NCI-H69 (cell line): ENCODE measurements at places on chromosomes 2 and 18.

DNA sequence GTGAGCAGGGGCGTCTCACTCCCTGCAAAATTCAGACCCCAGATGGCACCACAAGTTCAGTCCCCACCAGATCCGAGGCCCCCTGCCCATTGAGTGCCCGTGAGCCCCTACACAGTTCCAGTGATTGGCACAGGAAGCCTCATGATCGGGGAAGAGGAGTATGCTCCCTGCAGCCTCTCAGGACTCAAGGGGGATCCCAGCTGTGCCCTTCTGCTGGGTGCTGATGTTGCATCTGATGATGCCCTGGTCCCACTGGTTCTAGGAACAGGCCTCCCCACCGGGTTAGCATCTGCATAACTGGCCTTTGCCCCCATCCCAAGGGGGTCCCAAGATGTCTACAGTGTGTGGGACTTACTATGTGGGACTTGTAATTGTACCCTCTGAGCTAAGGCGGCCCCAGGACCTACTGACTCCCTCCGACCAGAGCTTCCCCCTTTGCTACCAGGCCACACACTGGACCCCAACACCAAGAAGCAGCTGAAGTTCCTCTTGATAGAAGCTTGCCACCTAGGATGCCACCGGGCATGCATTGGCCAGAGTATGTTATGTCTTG is 8.6 kb downstream of the ALPG start:
- no peak for DNase-seq

GRCh38 chr2:53782676-53783075 is 4.1 kb downstream of the ASB3 start:
- DNase-seq, result no peak

- no peak for DNase-seq
These were observed 102.5 kb downstream of the DPP4 start for GRCh38 chr2:161971551-161971950.

GRCh38 chr2:8000870-8001269 is 681.0 kb upstream of the ID2 start:
- no peak for DNase-seq

DNA sequence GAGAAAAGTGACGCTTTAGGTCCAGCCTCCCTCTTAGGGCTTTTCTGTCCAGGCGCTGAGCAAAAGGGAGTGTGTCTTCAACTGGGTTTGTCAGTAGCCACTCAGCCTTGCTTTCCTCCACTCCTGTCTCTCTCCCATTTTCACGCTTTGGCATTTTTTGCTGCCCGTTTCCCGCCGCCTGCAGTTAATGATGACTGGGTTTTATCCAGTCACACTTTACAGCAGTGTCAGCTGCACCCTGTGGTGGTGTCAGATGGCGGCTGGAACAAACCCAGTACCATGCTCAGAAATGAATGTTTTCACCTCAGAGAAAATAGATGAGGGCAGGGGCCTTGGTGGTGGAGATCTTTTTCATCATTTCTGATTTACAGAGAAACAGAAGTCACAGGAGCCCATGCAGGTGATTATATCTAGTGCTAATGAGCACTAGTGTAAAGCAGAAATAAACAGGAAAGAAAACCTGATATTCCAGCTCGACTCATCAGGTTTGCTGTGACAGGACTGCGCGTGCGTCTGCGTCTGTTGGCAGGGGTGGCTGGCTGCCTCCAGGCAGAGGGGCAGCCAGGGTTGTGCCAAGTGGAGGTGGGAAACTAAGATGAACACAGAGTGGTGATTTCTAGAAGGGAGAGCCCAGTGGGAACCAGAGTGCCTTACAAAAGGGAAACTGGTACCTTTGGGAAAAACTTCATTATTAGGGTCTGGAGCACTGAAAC is 139.9 kb downstream of the TANC1 start:
- no peak for DNase-seq

GRCh38 chr2:177165721-177166711 is 46.6 kb upstream of the HNRNPA3 start:
- peak; percentile 78 for DNase-seq

- DNase-seq, result no peak
These were observed 94.1 kb upstream of the OTOS start for GRCh38 chr2:240234503-240234951.

- DNase-seq, result peak; percentile 1
These were observed 27.9 kb downstream of the RIF1 start for GRCh38 chr2:151437630-151438029.

GRCh38 chr18:49959176-49959575 is 145.8 kb upstream of the ACAA2 start:
- DNase-seq, result no peak

GRCh38 chr2:188852772-188853171 is 121.4 kb upstream of the COL3A1 start:
- peak; percentile 31 for DNase-seq

- DNase-seq, result no peak
These were observed 115.7 kb upstream of the CTDP1 start for GRCh38 chr18:79563949-79564348.

DNA sequence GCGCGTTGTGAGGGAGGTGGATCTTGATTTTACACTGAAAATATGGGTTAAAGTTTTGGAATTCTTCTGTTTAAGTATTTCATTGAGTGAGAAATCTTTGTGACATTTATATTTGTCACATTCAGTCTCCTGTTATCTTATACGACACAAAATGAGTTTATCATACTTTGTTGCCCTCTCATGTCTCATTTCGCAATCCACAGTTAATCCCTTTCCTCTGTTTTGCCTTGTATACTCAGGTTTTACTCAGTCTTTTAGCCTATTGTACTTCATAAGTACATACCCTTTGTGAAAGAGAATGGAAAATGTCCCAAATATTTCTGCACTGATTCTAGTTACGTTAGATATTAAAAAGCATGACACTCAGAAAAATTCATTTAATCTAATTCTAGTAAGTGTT is 142.7 kb downstream of the ATP9B start:
- DNase-seq, result no peak

DNA sequence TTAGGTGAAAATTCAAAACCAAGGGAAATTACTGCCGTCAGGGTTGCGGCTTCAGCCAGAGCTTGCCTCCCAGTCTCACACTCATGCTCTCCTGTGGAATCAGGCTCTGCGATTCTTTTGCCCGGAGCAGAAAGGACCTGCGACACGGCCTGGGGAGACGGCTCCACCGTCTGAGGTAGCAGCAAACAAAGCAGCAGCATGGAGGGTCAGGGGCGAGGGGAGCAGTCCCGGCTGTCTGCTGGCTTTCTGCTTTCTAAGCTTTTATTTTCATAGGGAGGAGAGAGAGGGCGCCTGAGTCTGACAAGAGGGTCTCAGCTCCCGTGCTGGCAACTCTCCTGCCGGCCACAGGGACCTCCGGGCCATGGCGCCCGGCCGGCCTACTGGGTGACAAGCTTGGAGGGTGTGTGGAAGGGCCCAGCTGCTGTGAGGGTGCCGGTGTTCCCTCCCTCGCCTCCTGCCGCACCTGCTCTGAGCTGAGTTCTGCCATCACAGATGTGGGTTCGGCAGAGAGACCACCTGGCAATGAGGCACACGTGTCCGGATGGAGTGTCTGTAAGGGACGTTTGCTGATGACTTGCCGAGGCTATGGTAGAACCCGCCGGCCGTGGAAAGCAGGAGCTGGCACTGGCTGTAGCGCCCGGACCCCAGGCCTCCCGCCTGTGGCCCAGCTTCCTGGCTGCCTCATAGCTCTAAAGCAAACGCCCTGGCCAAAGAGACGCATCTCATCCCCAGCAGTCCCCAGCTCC is 66.2 kb upstream of the CTDP1 start:
- no peak for DNase-seq

- no peak for DNase-seq
These were observed 288.0 kb downstream of the NDUFA10 start for GRCh38 chr2:239737144-239737463.

DNA sequence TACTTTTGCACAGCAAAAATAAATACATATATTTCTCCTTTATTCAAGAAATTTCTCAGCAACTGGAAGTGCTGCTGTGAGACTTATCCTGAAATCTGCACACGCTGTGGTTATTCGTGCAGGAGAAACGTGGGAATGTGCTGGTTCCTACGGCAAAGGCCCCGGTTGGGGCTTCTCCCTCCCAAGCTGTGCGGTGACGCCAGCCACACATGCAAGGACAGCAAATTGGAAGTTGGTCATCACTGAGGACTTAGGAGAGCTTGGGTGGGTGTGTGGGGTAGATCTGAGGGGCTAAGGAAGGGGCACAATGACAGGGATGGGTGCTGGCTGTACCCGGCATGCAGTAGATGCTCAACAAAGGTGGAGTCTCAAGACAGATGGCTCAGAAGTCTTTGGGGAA is 16.5 kb upstream of the MTCL1 start:
- peak; percentile 40 for DNase-seq

DNA sequence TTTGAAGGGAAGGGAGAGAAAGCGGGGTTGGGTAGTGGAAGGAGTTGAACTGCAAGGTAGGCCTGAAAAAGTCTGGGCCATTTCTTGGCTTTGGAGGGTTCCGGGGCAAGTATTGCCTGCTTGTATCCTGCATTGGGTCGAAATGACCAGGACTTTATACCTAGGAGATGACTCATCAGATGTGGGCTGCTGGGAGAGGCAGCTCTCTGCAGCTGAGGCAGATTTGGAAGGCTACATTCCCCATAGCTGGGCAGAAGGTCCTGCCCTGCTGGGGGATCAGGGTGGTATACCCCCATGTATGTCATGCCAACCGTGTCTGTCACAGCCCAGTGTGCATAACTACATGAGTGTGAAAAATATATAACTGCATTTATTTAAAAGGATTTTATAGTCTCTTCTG is 171.8 kb upstream of the SPRED2 start:
- no peak for DNase-seq

DNA sequence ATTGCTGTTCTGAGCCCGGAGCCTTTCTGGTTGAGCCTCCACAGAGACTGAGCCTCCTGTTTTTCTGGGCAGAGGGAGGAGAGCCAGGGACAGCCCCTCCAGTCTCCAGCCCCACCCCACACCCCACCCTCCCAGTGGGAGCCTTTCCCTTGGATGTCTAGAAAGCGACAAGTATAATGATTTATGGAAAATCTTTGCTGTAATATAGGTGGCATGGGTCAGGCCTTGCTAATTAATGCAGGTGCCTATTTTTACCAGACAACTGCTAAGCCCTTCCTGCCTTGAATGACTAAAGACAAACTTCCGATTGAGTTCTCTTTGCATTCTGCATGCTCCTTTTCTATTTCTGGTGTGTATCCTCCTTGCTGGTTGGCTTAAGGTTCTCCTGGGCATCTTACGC is 43.1 kb downstream of the MERTK start:
- DNase-seq, result no peak

DNA sequence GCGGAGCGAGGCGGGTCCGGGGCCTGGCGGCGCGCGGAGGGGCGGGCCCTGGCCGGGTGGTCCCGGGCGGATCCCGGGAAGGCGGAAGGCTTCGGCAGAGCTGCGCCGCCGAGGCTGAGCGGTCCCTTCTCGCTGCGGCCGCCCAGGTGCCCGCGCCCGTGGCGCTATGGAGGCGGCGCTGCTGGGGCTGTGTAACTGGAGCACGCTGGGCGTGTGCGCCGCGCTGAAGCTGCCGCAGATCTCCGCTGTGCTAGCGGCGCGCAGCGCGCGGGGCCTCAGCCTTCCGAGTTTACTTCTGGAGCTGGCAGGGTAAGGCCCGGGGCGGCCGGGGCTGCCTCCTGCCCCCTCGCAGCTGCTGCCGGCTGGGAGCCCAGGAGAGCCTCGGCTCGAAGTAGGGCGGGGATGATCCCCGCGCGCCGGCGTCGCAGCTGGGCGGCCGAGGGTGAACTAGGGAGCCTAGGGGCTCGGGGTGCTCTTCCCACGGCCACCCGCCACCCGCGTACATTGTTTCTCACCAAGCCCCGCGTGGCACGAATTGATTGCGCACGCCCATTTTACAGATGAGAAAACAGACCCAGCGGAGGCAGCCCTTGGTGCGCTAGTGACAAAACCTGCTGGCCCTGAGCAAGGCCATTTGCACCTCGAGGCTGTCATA is at the start of gene SLC66A3:
Gene SLC66A3, plus strand, starts transcription at position 87 of the 655 bp plus-strand sequence. Its CDS starts 80 bp downstream, at position 167.
- DNase-seq, result peak; percentile 94

GRCh38 chr2:226001716-226002115 is 602.2 kb downstream of the NYAP2 start:
- no peak for DNase-seq

DNA sequence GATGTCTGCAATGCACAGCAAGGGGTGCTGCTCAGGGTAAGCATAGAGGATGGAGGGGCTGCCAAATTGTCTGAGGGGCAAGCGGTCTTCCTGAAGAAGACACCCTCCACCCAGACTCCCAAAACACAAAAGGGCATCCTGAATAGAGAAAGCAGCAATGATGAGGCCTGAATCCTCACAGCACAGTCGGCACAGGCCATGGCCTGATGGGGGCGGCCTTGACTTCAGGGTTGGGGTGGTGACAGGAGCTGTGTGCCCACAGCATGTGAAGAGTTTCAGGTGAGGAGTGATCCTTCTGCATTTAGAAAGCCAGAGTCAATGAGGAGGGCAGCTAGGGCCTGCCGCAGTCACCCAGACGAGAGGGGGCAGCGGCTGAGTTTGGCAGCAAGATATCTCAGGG is 159.4 kb downstream of the GALNT14 start:
- DNase-seq, result no peak

DNA sequence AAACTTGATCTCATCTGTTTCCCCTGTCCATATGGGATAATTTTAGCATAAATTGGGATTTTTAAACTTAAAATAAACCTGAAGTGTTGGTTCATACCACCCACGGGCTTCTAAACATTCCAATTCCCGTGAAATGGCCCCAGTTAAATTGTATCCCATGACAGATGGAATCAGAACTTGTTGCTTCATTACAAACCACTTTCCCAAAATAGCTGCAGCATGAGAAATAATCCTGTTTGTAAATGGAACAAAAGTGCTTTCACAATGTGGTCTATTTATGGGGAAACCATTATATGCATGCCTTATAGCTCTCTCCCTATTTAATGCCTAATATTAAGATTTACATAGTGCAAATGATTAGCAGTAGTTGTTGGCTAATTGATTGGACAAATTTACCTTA is 15.9 kb downstream of the SCG2 start:
- DNase-seq, result peak; percentile 68

DNA sequence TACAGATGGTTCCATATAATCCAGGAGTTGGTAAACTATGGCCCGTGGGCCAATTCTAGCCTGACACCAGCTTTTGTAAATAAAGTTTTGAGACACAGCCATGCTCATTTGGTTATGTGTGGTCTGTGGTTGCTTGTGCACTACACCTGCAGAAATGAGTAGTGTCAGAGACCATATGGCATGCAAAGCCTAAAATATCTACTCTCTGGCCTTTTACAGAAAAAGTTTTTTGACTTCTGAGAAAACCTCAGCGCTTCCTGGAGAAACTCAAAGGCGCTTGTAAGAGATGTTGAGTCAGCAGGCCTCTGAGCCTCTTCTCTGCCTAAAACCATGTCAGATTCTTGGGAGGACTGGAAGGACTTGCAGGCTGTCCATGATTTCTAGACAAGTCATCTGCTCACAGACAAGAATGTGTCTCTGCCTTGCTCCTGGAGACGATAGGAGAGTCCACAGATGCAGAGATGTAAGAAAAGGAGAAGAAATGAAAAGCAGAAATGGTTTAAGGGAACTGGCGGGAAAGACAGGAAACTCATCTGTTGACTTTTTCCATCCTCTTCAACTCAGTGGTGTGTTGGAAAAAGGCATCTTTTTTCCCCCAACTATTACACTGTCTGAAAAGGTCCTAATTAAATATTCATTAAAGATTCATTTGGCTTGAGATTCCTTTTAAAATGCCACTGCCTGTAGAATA is 5.2 kb downstream of the TTC39C start:
- no peak for DNase-seq
